ENCODE measurements at places on chromosomes 16 and 17.
A peak's percentile ranks its signal among the peaks of the same experiment; 100 is the strongest.

- DNase-seq = no peak
These were observed 45.7 kb downstream of the PGS1 start for GRCh38 chr17:78423961-78424675.

DNA sequence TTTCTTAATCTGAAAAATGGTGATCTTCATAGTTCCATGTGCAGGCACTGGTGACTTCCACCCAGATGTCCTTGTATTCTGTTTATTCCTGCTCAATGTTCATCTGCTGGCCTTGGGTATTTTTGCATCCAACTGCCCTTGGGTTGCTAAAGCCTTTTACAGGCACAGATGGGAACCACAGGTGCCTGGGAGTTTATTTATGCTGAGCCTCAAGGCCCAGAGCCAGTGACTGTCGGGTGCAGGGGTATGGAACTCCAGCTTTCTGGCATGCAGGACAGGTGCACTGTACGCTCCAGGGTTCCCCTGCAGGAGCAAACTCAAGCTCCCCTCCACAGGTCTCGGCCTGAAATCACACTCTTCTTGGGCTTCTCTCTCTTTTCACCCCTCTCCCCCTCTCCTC is 22.3 kb downstream of the DYNLRB2 start:
- DNase-seq = no peak

- no peak for DNase-seq
These were observed 5.0 kb downstream of the CENPX start for GRCh38 chr17:82017612-82018151.

DNA sequence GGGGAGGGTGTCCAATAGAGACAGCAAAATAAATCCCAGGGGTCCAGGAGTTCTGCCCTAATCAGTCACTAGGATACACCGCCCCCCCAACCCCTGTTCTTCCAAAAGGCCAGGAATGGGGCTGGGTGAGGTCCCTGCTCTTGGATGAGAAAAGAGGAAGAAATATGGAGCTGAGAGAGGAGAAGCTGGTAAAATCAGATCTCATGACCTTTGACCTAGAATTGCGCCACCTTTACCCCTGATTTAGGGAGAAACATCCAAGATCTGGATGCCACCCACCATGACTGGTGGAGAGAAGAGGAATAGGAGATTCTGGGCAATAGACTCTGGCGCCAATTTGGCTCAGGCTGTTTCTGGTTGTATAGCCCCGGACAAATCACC is 707 bp upstream of the CACNB1 start:
- peak; percentile 41 for DNase-seq

DNA sequence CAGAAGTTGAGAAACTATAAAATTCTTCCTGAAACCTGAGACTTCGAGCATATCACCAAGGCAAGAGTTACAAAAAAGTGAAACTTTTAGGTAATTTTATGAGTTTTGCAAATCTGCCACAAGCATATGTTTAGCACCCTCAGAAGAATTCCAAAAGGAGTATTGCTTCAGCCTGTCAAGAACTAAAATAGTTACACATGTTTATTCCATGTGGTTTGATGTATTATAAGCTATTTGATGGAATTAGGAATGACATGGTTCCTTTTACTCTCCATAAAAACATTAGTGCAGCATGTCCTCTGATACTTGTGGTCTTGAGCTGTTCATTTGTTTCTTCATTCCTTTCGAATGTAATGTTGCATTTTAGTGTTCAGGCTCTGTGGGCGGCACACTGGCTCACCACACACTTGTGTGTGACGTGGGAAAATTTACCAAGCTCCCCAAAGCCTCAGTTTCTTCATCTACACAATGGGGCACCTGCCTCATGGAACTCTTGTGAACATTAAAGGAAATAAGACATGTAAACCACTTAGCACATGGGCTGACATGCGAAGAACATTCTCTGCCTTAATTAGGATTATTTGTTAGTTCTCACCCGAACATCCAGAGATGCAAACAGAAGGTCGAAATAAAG is 204.2 kb upstream of the FOXF1 start:
- no peak for DNase-seq

- DNase-seq = no peak
These were observed 524.4 kb upstream of the CDH5 start for GRCh38 chr16:65842067-65842466.

DNA sequence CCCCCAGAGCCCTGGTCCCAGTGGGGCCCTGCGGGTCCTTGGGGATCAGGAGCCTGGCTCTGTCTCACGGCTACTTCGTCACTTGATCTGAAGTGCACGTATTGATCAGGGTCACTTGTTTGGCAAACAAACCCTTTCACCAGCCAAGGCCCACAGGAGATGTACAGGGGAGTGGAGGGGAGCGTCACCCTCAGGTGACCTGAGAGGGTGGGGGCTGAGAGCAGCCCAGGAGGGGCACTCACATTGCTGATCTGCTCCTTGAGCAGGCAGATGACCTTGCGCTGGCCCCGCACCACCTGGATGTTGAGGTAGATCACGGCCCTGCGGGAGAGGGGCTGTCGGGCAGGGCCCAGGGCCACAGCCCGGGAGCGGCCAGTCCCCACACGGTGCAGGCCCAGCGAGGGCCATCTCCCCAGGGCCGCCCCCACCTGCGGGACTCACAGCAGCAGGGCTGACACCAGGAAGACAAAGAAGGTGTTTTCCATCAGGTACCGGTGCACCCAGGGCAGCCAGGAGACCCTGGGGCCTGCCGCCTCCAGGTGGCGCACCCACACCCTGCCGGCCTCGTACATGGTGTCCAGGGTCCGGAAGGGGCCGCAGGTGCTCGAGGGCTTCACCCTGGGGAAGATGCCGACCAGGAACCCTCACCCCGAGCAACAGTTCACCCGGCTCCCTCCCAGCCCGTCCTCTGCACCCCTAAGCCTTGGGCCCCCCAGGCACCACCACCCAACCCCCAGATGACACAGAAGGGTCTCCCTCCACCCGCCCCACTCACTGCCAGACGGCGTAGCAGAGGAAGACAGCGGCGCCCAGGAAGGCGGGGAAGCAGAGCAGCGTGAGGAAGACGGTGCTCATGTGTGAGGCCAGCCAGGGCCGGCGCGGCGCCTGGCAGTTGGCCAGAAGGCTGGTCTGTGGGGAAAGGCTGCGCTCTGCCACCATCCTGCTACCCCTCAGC is 11.3 kb downstream of the TMC6 start:
- DNase-seq = no peak

GRCh38 chr17:43464046-43464445 is 19.7 kb upstream of the DHX8 start:
- no peak for DNase-seq

GRCh38 chr16:35146031-35146710 is 1686.8 kb downstream of the TP53TG3F start:
- DNase-seq = no peak

DNA sequence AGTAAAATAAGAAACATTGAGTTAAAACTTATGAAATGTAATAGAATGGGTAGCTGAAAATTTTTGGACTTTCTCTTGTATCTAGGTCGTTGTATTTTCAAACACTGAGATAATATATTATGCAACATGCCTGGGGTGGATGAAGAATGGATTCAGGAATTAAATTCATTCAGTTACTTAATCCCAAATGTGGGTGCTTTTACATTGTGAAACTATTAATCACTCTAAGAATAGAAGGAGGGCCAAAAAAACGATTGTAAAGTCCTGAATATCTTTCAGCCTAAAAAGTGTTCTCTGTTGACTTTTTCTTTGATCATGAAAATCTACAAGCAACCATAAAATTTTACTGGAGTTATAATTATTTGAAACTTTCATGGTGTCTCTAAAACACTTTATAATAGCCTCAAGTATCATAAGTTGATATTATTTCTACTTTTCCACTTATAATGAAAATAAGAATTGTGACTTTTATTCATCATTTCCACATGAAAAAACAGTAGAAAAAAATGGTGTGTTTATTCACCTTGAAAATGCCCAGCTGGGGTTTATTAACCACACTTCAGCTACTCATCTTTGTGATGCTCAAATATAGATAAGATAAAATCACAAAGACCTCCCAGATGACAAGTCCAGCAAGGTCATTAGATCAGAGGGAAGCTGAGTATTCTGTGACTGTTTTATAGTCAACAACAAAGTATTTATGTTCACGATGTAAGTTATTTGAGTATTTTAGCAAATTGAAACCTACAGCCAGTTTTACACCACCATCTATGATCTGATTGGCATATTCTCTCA is 619.9 kb upstream of the SOX9 start:
- no peak for DNase-seq

Measured in suppressor macrophage treated with lipopolysaccharide for 4 hours (primary cell).